ENCODE measurements at places on chromosomes 7 and 10.
A peak's percentile ranks its signal among the peaks of the same experiment; 100 is the strongest.

- no peaks in the 10 kb centered on the region for H3K4me1 ChIP-seq
- H3K27me3 ChIP-seq, result no peaks in the 10 kb centered on the region
- no peak for DNase-seq
These were observed 97.8 kb upstream of the PPIF start for GRCh38 chr10:79249186-79250121.

- no peaks in the 10 kb centered on the region for H3K27me3 ChIP-seq
- no peak overlapping the region for H3K27ac ChIP-seq
- H3K36me3 ChIP-seq, result no peaks in the 10 kb centered on the region
- no peak for DNase-seq
These were observed 39.9 kb upstream of the TMEM229A start for GRCh38 chr7:124072603-124073309.

DNA sequence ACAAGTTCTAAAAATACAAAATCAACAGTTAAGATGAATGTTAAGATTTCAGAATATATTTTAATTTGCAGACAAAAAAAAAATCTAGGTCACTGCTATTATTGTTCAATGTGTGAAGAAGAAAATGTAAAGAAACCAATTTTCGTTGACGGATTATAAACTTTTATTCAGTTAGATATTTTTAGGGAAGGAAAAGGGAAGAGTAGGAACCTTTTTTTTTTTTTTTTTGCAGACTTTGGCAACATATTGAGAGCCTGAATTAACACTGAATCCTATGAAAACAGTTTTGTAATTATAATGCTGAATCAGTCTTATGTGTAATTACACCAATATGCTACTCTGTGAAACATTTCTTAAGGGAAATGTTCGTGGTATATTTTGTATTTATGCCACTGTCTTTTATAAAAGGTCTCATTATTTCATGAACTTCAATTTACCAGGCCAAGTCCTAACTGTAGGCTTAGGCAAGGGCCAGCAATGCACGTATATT, 106.3 kb downstream of the ST8SIA6 start:
- peaks cover 28% of the 10 kb centered on the region for H3K4me1 ChIP-seq
- H3K36me3 ChIP-seq, result no peaks in the 10 kb centered on the region
- no peaks in the 10 kb centered on the region for H3K27me3 ChIP-seq
- no peak for DNase-seq
- H3K27ac ChIP-seq, result peak overlapping the region; percentile 91

- DNase-seq, result no peak
- no peaks in the 10 kb centered on the region for H3K36me3 ChIP-seq
- H3K4me1 ChIP-seq, result no peaks in the 10 kb centered on the region
- no peak overlapping the region for H3K4me3 ChIP-seq
- H3K27me3 ChIP-seq, result no peaks in the 10 kb centered on the region
- H3K27ac ChIP-seq, result no peak overlapping the region
These were observed 282.4 kb downstream of the SORCS3 start for GRCh38 chr10:104923501-104923900.

- H3K27me3 ChIP-seq, result no peaks in the 10 kb centered on the region
- H3K27ac ChIP-seq, result no peak overlapping the region
- H3K4me3 ChIP-seq, result no peak overlapping the region
- H3K4me1 ChIP-seq, result peaks cover 16% of the 10 kb centered on the region
- H3K36me3 ChIP-seq, result no peaks in the 10 kb centered on the region
- no peak for DNase-seq
These were observed 108.4 kb upstream of the ZMIZ1 start for GRCh38 chr10:78960316-78960800.

Data from RWPE2 (cell line).